Activated T-cell treated with anti-CD3 and anti-CD28 coated beads for 48 hours (primary cell): ENCODE measurements at places on chromosomes 11 and 22.

GRCh38 chr11:126879516-126879915 is 121.1 kb downstream of the KIRREL3 start:
- no peak for DNase-seq

GRCh38 chr11:115065830-115066664 is 387.7 kb downstream of the NXPE2 start:
- DNase-seq = no peak

- DNase-seq = no peak
Measured at GRCh38 chr11:19753451-19754106, 40.9 kb downstream of the NAV2 start.

DNA sequence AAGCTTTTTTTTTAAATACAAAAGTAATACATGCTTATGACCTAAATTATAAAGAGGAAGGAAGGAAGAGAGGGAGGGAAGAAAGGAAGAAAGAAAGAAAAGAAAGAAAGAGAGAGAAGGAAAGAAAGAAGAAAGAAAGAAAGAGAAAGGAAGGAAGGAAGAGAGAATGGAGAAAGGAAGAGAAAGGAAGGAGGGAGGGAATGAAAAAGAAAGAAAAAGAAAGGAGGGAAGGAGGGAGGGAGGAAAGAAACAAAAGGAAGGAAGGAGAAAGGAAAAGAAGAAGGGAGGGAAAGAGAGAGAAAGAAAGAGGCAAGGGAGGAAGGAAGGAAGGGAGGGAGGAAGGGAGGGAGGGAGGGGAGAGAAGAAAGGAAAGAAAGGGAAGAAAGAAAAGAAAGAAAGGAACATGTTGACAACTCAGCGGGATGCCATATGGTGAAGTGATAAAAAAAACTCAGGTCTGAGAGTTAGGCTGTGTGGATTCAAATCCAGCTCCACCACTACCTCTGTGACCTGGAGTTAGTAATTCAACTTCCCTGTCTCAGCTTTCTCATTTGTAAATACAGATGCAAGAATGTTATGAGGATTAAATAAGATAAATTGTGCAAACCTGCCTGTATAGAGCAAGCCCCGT is 9.6 kb upstream of the EED start:
- DNase-seq = no peak

- DNase-seq = no peak
Measured at GRCh38 chr22:48556222-48556621, 1271.5 kb downstream of the BRD1 start.

GRCh38 chr11:31764261-31764660 is 46.9 kb downstream of the PAX6 start:
- DNase-seq = no peak

- DNase-seq = no peak
Measured at GRCh38 chr11:18836417-18836816, 44.8 kb upstream of the PTPN5 start.

DNA sequence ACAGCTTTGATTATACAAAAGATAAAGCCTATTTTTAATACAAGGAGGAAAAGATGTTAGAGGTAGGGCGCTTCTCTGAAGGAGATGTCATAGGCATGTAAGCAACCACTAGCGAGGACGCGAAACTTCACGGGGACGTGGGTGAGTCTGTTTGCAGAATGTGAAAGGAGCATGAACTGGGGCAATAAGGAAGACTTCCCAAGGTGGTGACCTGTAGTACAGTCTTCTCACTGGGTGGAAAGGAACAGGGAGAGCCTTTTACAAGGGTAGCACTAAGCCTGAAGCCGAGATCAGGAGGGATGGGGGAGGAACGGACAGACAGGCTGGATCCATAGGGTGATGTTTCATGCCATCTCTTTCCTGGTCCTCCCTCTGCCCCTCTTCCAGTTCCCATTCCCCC is 10.0 kb upstream of the MICAL2 start:
- DNase-seq = no peak

DNA sequence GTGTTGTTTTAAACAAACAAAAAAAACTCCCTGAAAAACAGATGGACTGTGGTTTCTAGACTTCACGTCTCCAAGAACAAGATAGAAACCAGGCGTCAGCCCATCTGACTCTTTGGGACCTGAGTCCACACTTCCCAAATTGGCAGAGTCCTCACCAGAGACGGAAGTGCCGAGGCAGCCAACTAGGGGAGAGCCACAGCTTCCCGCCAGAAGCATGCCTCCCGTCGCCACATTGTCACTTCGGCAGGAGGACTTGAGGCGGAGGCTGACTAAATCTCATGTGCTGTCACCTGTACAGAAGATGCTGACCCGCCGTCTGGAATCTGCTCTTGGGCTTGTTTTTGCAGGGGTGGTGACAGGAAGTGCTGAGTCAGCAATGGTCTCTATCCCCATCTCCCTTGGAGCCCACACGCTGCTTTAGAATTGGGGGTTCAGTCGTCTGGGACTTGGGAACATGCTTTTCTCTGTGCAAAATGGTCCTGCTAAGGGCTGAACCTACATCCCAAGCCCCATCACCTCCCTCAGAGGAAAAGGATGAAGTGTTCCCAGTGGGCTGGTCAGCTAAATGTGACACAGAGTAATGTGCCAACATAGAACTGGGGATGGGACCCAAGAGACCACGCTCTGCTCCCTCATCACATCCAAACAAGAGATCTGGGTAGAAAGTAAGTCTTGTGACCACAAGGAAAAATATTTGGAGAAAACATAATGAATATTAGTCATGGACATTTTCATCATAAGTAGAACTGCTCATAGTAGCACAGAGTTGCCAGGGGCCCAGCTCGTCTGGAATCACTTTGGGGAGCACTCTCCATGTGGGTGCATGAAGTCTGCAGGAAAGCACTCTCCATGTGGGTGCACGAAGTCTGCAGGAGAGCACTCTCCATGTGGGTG is 152.9 kb downstream of the SNX19 start:
- DNase-seq = no peak

GRCh38 chr11:105589346-105589745 is 20.5 kb upstream of the GRIA4 start:
- DNase-seq = no peak

DNA sequence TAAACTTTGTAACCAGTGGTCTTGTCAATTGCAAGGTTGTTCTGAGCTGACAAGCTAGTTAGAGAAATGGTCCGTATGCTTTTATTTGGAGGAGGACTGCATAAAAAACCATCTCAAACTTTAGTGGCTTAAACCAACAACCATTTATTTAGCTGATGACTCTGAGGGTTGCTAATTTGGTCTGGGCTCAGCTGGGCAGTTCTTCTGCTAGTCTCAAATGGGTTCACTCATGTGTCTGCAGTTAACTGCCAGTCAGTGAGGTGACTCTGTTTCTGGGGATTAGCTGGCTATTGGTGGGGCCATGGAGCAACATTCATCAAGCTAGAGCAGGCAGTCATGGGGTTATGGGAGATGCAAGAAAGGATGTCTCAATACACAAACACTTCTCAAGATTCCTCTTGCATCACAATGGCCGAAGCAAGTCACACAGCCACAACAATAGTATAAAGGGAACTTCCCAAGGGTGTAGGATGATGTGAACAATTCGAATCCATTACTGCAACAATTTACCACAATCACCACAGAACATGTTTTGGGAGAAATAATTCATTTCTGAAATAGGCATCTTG is 521.9 kb downstream of the INSC start:
- DNase-seq = no peak

- DNase-seq = no peak
Measured at GRCh38 chr11:35292279-35292678, 127.1 kb downstream of the SLC1A2 start.
